ENCODE measurements at places on chromosomes 5 and 9.

DNA sequence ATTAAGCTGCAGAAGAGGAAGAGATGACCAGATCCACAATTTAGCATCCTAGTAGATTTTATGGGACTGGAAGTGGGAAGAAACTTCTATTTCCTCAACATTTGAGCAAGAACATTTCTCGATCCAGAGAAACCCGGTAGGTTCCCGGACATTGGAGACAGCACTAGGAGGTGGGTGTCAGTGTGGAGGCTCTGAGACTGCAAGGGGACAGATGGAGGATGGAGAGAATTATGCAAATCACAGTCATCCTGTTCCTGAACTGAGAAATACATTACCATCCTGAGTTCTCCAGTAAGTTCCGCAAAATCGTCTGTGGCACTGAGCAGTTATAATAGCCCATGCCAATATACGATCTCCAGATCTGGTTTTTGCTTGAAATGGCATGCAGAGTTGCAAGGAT is 25.6 kb downstream of the GLDC start:
- DNase-seq = no peak

DNA sequence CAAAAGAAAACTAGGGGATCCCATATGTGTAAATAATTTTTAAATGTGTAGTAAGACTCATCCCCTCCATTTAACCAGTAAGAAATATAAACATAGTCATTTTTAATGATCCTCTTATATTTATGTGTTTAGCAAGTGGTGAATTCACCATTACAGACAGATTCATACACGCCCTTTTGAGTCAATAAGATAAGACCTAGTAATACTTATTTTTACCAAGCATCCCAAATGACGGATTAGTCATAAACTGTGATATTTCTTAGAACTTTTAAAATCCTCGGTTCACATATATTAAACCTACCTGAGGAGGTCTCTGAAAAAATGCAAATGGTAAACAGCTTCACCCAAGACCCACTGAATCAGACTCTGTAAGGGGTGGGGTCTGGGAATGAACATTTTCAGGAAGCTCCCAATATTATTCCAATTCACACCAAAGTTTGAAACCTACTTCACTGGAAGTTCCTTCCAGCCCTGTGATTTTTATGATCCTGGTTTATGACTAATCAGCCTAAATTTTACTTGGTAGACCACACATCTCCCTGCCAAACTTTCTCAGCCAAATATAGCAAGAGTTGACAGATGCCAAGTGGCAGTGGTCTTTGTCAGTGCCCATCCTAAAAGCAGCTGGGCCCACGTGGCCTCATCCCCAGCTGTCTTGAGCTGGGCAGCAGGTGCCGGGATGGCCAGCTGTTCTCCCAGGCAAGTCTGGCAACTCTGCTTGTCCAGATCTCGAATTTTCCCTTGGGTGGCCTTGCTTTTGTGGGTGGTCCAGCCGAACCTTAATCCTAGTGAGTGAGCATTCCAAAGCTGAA is 559.0 kb upstream of the RGMB start:
- peak; percentile 92 for DNase-seq

DNA sequence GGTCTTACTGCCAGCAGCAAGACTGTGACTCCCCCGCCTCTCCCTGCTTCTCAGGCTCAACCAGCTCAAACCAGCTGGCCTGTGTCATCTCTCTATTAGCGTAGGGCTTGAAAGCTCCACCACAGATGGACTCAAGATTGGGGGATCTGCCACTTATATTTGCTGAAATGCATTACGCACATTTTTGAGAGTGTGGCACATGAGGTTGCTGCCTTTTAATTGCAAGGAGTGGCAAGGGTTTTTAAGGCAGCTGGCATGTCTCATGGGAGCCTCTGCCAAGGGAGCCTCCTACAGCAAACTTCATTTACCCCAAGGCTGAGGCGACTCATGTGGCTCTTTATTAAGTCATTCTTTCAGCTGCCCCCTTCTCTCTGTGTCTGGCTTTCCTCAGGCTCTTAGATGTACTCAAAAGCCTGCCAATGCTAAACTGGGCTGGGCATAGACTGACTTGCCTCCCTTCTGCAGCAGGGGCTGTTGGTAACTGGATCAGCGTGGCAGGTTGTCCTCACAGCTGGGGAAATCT is 219.3 kb downstream of the SMARCA2 start:
- peak; percentile 15 for DNase-seq

- DNase-seq = peak; percentile 29
These were observed 15.2 kb downstream of the GBGT1 start for GRCh38 chr9:133148199-133149129.

- no peak for DNase-seq
These were observed 7.2 kb downstream of the ERP44 start for GRCh38 chr9:100091650-100092049.

DNA sequence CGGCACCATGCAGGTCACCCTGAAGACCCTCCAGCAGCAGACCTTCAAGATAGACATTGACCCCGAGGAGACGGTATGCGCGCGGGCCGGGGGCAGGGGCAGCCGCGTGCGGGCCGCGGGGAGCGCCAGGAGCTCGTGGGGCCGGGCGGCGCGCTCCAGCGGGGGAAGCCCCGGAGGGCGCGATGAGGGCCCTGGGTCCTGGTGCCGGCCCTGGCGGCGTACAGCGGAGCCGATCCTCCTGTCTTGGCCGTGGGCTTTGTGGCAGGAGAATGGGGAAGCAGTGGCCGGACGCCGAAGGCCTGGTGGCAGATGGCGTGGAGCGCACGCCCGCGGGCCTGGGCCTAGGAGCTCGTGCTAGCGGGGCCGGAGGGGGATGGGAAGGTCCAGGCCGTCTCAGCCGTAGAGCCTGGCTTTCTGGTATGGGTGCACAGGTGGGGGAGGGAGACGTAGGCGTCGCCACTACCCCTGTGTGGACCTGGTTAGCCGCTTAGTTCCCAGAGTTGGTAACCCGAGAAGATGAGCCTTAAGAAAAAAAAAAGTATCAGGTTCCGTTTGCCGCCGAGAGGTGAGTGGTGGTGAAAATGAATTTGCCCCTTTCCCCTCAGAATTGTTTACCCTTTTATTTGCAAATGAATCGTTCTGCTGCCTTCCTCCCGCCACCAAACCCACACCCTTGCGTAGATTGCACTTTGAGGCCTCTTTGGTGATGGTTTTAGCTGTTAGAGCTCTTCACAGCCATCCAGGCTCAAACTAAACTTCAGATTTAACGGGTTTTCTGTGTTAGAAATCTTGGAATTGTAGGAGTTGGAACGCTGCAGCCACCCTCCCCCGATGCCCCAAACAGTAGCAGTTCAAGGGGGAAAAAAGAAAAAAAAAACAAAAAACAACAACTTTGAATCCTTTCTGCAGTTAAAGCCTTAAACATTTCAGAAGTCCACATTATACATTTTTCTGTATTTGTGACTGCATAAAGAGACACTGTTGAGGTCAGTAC is 841 bp downstream of the RAD23B start:
- DNase-seq = peak; percentile 79

- DNase-seq = peak; percentile 93
These were observed 4.3 kb upstream of the TIFAB start for GRCh38 chr5:135456238-135457099.

DNA sequence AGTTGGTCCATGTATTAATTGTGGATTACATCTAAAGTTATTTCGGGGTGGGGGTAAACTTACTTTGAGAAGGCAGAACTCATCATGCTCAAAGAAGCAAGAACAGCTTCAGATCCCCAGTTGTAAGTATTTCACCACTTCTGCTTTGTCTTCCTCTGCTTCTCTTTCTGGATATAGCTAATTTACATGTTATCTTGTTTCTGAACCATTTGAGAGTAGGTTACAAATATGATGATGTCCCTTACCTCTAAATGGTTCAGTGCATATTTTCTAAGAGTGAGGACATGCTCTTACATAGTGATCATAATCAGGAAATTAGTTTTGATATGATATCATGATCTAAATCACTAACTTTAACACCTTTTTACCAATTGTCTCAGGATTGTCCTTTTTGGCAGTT is 11.9 kb downstream of the TRIO start:
- DNase-seq = no peak
